Astrocyte (in vitro differentiated cells and primary cell): ENCODE measurements at places on chromosomes 4 and X. TPM values are rescaled to one million over a fixed set of nuclear protein-coding genes. Genes with fewer than 3 reads are reported as not detected.

The SPIN3 gene
- 9.7 and 11.6 TPM in 2 replicates for total RNA-seq

GRCh38 chrX:151815398-151815797 lies 80.9 kb downstream of the CNGA2 start:
- DNase-seq = peak; percentile 76
- H3K27ac ChIP-seq = no peak overlapping the region

- H3K4me3 ChIP-seq = peak overlapping the region; percentile 7
- no peaks in the 10 kb centered on the region for H3K36me3 ChIP-seq
- peak overlapping the region; percentile 87 for H3K27ac ChIP-seq
- no peaks in the 10 kb centered on the region for H3K27me3 ChIP-seq
- DNase-seq = peak; percentile 41
These were observed 71.0 kb downstream of the DDX60L start for GRCh38 chr4:168409089-168409801.

The ANK2 gene
- total RNA-seq = 77.1 and 77.8 TPM in 2 replicates

The SOX3 gene
- total RNA-seq = 0.26 and 0.98 TPM in 2 replicates

The ADRA2C gene
- total RNA-seq = 3.2 and 4.2 TPM in 2 replicates

- H3K4me3 ChIP-seq = no peak overlapping the region
- peaks cover 27% of the 10 kb centered on the region for H3K36me3 ChIP-seq
- H3K27ac ChIP-seq = no peak overlapping the region
- DNase-seq = peak; percentile 13
- H3K4me1 ChIP-seq = no peaks in the 10 kb centered on the region
These were observed 9.2 kb downstream of the PLK4 start for GRCh38 chr4:127889903-127890302.

DNA sequence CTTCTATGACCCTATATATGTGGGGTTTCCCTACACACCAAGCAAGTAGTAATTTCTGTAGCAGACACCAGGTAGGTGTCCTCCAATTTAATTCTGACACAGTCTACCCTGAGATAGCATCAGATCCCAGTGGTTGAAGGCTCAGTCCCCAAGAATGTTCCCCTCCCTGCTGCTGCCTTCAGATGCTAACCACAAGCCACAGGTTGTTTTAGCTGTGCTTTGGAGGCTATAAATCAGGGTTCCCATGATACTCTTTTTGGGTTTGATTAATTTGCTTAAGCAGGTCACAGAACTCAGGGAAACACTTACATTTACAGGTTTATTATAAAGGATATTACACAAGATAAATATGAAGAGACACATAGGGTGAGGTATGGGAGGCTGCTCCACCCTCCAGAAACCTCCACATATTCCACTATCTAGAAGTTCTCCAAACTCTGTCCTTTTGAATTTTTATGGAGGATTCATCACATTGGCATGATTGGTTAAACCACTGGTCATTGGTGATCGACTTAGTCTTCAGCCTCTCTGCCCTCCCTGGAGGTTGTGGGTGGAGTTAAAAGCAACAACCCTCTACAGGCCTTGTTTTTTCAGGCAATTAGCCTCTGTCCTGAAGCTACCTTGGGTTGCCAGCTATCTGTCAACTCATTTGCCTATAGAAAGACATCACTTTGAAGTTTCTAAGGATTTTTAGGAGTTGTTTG lies 50.8 kb downstream of the GRIA2 start:
- peaks cover 10% of the 10 kb centered on the region for H3K4me1 ChIP-seq
- DNase-seq = peak; percentile 74
- H3K27me3 ChIP-seq = no peaks in the 10 kb centered on the region
- H3K36me3 ChIP-seq = no peaks in the 10 kb centered on the region
- peak overlapping the region; percentile 18 for H3K27ac ChIP-seq

The LDB2 gene
- total RNA-seq = 4.9 and 9.4 TPM in 2 replicates

DNA sequence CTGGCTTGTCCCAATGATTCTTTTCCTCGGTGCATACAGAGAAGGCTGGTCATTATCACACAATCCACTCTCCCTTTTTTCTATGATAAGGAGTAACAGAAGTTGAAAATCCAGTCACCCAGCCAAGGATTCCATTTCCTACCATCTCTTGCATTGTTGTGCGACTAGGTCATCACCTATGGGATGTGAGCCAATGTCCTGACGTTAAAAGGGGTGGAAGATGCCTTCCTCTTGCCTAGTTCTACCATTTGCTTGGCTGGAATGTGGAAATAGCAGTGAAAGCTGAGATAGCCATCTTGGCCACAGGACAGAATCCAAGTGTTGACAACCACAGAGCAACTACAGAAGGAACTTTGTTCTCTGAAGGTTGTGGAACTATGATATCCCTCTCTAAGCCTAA lies 132.2 kb upstream of the KIT start:
- H3K27me3 ChIP-seq = no peaks in the 10 kb centered on the region
- no peak overlapping the region for H3K4me3 ChIP-seq
- no peak overlapping the region for H3K27ac ChIP-seq

The NFKB1 gene
- total RNA-seq = 17.2 and 19.9 TPM in 2 replicates

The SLC34A2 gene
- total RNA-seq = 0.26 and 0.32 TPM in 2 replicates

The LDOC1 gene
- total RNA-seq = 46.9 and 49.9 TPM in 2 replicates

The BCORL1 gene
- total RNA-seq = 20.0 and 22.3 TPM in 2 replicates

DNA sequence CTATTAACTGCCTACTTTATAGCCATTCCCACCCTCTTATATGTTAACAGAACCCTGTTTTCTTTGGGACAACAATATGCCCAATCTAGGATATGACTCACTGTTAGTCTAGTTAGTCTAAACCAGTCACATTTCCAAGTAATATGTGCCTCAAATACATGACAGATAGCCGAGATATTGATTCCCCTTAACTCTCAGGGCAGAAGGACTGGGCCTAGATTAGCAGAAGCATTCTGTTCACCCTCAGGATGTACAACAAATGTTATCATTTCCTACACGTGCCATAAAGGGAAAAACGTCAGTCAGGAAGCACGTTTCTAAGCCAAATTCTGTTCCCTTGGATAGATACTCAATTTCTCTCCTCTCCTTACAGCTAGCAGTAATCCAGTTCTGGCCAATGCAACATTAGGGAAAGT lies 114.1 kb downstream of the SLC10A7 start:
- no peak overlapping the region for H3K27ac ChIP-seq
- no peaks in the 10 kb centered on the region for H3K36me3 ChIP-seq
- H3K4me3 ChIP-seq = no peak overlapping the region
- DNase-seq = peak; percentile 18
